AG09319 (cell line): ENCODE measurements at places on chromosomes 7 and 10.

- DNase-seq = no peak
Observed at GRCh38 chr10:86954681-86955500, 2.5 kb downstream of the MMRN2 start.

- peak; percentile 52 for DNase-seq
Observed at GRCh38 chr7:75055830-75056772, 17.5 kb downstream of the RCC1L start.

DNA sequence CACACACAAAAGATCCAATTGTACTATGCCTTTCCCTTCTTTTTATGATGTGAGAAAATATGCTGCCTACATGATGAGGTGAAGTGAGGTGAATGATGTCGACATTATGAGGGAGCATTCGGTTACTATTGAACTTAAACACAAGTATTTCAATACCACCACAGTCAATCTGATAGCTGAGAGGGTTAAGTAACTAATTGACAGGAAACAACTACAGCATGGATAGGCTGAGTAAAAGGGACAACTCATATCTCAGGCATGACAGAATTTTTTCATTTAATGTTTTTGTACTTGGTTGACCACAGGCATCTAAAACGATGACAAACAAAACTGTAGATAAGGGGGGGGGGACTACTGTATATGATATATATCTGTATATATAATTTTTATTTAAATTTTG, 488.9 kb downstream of the SH2D4B start:
- DNase-seq = no peak

DNA sequence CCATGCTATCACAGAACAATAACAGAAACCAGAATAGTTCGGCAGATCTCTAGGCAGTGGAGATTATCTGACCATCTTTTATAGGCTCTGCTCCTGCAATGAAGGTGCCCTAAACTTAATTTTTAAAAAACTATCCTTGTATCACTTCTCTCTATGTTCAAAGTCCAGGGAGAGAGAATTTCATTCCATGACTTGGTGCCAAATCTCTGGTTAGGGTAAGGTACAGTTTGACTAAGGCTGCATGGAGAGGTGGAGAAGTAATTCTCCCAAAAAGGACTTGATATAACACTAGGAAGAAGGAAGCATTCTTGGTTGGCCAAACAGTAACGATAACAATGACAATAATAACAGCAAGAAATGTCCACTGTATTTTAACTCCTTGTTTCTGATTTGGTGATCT, 40.0 kb downstream of the DNAJB9 start:
- DNase-seq = no peak

DNA sequence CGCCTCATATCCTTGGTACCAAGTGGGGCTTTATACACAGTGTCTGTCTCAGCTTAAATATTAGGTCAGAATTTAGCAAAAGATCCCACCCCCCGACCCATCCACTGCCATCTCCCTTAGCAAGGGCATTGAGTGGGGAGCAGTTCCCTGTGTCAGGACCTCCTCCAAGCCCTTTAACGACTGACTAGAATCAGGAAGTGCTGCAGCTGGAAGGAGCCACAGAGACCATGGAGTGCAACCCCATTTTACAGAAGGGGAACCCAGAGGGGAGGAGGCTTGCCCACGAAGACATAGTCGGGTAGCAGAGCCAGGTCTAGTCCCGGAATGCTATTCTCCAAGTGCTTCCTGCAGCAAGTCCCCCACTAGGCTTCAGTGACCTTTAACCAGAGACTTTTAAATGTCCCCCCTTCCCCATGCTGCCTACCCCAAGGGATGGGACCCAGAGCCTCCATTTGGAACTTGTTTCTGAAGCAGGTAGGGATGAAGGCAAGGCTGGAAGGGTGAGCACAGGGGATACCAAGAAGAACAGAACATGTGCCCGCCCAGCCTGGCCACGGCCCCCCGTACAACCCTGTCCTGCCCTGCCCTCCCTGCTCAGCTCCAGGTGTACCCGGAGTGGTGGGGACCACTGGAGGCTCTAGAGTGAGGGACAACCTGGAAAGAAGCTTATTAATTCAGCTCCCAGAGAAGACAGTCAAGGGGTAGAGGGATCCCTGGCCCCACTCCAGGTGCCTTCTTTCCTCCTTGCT, 41.3 kb downstream of the C10orf105 start:
- no peak for DNase-seq

GRCh38 chr10:130233426-130233825, 97.2 kb downstream of the GLRX3 start:
- no peak for DNase-seq

DNA sequence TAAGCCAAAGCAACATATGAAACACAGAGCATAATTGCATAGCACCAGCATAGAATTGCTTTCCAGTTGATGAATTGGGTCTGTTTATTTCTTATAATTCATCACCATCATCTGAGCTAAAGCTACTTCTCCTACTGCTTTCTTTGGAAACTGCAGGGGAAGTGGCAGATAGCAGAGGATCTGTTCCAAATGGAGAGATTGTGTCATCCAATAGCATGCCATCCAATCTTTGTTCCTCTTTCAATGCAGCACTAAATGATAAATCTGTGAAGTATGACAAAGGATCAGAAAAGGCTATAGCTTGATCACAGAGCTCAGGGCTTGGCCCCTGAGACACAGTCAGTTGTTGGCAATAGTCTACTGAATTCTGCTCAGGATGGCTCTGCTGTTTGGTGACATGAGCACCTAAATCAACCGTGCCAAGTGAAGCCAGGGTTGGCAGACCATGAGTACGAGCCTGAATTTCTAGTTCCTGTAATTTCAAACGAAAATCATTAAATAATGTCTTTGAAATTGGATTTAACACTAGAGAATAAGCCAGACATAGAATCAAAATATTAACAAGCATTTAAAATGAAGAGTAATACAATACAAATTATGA, 90.0 kb downstream of the TFEC start:
- DNase-seq = no peak
